GM04504 (cell line): ENCODE measurements at places on chromosomes 4 and X.

- DNase-seq, result no peak
Measured at GRCh38 chrX:43589735-43590134, 66.4 kb upstream of the MAOA start.

GRCh38 chrX:100931218-100931924 is 2.7 kb upstream of the XKRX start:
- DNase-seq, result no peak

- DNase-seq, result no peak
Measured at GRCh38 chr4:148651991-148652390, 209.8 kb upstream of the NR3C2 start.

DNA sequence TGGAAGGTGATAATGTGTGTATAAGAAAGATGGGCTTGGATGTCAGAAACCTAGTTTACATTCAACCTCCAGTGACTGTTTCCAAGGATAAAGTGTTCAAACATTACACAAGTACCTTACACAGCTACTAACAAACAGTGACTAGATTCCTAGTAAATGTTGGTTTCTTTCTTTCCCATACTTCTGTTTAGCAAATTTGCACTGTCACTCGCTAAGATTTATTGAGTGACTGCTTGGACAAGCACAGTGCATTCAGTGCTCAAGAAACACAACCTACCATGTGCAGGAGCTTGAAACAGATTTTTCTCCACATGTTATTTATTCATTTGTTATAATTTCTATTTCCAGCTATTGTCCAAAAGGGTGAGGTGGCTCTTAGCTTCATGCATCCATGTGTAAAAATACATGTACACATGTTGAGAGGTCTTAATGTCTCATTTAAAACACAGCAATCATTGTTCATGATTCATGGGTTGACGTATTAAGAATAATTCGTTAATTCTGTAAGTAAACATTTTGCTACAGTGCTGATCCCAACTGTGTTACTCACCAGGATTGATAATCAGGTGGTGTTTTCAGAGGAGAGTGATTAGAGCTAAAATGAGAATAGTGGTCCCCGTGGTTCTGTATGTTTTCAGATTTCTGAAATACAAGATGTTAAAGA is 153.0 kb downstream of the DCLK2 start:
- DNase-seq, result no peak

- no peak for DNase-seq
Measured at GRCh38 chrX:38004046-38004445, 2.3 kb upstream of the SYTL5 start.

GRCh38 chr4:129623233-129623875 is 527.4 kb downstream of the C4orf33 start:
- DNase-seq, result no peak

DNA sequence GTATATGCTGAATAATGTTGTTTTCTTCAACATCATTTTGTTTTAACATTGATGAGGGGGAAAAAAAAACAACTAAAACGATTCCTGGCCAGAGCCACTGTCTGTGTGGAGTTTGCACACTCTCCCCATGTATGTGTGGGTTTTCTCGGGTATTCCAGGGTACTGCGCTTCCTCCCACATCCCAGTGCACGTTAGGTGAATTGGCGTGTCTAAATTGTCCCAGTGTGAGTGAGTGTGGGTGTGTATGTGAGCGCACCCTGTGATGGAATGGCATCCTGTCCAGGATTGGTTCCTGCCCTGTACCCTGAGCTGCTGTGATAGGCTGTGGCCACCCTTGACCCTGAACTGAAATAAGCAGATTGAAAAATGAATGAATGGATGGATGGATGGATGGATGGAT is 2.4 kb upstream of the DLG3 start:
- no peak for DNase-seq

- DNase-seq, result no peak
Measured at GRCh38 chr4:64306255-64306565, 103.0 kb downstream of the TECRL start.

DNA sequence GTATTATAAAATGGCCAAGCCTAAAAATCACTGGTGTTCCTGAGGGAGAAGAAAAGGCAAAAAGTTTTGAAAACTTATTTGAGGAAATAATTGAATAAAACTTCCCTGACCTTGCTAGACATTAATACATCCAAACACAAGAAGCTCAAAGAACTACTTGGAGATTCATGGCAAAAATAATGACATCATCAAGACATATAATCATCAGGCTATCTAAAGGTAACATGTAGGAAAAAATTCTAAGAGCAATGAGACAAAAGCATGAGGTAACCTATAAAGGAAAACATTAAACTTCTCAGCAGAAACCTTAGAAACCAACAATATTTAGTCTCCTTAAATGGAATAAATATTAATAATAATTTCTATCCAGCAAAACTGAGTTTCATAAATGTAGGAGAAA is 887.6 kb downstream of the PCDH19 start:
- DNase-seq, result no peak

DNA sequence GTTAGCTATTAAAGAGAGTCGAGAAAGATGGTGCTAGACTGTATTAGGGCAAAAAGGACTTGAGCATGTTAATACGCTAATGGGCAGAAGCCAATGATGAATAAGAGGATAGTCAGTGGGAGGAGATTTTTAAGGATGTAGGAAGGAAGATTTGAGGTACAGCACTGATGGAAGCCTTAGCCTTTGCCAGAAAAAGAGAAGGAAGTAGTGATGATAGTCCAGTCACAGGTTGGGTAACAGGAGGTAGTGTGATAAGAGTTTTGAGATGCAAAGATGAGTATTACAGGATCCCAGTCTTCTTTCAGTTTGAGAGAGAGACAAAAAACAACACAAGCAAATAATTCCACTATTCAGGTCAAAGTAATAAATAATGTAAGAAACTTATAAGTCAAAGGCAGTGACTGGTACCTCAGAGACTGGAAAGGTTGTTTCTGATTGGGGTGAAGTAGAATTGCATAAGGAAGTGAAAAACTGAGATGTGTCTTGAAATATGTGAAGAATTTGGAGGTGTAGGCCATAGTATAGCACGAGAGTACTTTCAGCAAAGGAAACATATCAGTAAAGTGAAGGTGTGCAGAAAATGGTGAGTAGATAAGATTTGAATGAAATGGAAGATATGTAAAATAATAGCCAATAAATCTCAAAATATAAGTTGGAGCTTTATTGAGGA is 22.1 kb upstream of the NDNF start:
- DNase-seq, result no peak
